H54 (cell line): ENCODE measurements at places on chromosomes 4 and X.

DNA sequence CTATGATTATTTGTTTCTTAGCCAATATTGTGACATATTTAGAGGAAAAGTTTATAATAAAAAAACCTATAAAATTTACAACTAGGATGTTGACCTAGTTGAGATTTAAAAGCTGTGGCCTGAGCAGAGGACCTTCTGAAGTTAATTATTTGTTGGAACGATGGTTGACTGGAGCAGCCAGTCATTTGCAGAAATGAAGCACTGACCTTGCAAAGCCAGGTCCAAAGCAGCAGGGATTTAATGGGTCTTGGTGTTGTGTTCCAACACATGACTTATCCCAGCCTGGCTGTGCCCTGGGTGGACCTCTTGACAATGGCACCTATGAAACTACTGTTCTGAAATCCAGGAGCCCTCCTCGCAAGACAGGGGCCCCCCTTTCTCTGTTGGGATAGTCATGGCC lies 235.2 kb downstream of the FRAS1 start:
- DNase-seq, result no peak

DNA sequence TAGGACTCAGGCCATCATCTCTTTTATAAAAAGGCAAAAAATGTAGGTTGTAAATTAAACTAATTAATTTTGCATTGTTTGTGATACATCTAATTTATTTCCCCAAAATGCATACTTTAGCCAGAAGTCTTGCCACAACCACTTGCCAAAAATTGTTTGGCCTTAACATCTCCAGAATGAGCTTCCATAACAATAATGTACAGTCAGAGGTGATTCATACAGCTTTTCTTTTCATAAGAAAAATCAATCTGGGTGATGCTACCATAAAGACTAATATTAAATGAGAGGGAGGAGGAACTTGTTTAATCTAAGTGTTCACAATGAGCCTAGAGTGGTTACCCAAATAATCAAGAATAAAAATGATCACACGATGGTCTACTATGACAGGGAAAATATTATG lies 59.3 kb downstream of the AMMECR1 start:
- no peak for DNase-seq

DNA sequence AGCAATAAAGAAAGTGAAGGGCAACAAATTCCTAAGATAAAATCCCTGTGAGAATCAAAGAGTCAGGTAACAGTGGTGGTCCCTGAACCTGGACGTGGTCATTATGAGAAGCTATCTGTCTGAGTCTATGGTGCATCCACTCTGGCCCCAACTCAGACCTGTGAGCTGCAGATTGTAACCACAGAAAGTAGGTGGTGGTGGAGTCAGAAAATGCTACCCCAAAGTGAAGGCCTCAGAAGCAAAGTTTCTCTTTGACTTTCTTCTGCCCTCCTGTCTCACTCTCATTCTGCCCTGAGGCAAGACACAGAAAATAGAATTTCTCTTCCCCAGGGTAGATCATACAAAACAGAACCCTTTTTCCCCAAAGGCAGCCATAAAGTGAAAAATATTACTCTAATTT lies 84.1 kb upstream of the NEIL3 start:
- DNase-seq, result no peak

DNA sequence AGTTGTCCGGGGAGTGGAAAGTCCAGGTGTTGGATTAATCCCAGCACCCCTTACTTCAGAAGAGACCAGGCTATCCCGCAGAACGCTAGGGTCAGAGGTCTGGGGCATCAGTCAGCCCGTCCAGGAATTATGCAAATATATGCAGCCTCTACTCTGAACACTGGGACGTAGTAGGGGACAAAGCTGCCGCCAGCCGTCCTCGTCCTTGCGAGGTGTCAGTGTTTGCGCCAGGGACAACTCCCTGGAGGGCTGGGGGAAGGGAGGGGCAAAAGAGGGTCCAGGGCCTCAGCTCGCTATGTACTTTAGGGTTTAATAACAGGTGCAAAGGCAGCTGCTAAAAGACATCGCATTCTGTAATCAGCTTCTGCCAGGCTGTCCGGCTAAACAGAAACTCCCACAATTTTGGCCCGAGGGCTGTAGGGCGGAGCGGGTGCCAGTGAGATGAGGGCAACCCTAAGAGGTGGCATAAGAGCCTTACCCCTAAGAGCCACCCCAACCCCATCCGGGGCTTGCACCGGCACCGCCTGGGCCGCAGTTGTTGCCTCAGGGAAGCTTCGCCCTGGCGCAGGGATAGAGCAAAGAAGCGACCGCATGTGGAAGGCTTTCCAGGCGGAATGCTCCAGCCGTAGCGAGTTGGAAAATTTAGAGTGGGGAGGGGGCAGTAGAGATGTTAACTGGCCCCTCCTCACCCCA lies 8.4 kb downstream of the HAND2 start:
- no peak for DNase-seq

GRCh38 chr4:2059046-2059725 lies at the start of gene NAT8L:
Gene NAT8L, plus strand, starts transcription at chr4:2059327. Its CDS starts 185 bp downstream, at chr4:2059512.
- peak; percentile 39 for DNase-seq

DNA sequence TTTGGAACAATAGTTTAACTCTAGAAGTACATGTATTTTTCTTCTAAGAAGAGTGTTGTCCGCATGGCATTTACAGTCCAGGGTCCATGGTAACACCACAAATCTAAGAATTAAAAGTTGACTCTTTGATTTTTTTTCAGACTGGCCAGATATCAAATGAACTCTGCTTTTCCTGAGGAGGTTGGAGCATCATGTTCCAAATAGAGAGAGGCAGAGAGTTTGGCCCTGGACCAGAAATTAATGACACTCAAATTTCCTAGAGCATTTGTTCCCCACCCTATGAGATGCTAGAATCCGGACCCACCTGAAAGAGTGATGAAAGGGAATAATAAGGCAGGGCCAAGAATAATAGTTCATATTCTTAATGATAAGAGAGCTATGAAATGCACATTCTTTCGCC lies 47.0 kb upstream of the NAP1L5 start:
- no peak for DNase-seq
